ENCODE measurements at places on chromosomes 4 and X.
A peak's percentile ranks its signal among the peaks of the same experiment; 100 is the strongest.

DNA sequence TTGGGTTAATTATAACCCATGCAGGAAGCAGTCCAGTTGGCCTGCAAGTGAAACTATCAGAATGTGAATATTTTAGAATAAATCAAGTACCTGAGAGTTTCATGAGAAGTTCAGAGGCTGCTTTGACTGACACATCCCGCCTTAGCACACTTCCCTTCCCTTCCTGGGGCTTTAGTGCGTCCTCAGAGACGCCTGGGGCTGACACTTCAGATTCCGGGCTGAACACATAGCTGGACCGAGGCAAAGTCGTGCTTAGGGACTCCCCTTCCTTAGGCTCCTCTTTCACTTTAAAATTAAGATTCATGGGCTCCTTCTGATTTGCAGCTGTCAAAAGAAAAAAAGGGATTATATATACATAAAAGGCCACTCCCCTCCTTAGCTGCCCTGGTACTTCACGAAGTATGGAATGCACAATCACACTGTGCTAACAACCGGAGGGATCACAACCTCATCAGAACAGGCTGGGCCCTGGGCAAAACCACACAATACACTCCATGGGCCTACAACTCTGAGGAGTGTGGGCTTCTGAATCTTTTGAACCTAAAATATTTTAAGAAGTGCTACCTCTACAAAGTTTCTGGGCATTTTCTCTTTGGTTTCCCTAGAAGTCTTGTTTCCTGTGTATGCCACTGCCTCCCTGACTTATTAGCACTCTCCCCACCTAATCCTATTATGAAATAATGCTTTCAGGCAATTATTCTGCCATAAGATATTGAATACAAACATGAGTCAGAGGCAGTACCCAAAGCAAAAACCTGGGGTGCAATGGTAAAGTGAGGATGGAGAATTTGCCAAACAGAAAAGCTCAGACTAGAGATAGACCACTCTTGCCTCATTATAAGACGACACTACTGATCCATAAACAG is 68.2 kb downstream of the ZNF827 start:
- DNase-seq, result no peak

GRCh38 chr4:184504385-184504784 is 30.0 kb upstream of the IRF2 start:
- DNase-seq, result no peak

GRCh38 chrX:134570899-134571298 is 87.4 kb downstream of the PLAC1 start:
- no peak for DNase-seq

- DNase-seq, result no peak
These were observed 6.4 kb downstream of the MAB21L2 start for GRCh38 chr4:150588316-150588715.

- DNase-seq, result peak; percentile 55
These were observed 310.3 kb downstream of the LDB2 start for GRCh38 chr4:16588149-16588548.

GRCh38 chr4:150106886-150107285 is 28.6 kb downstream of the DCLK2 start:
- DNase-seq, result no peak

DNA sequence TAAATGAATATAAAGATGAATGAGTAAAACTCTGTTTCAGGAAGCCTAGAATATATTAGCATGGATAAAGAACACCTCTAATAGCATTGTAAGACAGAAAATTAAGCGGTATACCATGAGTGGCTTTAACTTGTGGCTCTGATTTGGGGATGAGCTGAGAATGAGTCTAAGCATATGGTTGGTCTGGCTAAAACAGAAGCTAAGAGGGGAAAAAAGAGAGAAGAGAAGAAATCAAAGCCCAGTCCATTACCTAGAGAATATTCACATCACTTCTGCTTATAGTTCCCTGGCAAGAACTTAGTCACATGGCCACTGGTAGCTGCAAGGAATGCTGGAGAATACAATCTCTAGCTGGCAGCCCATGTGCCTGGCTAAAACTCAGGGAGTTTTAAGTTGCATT is 414.5 kb downstream of the PRDM5 start:
- DNase-seq, result no peak

- DNase-seq, result no peak
These were observed 405.0 kb upstream of the MAGEB18 start for GRCh38 chrX:25733148-25733547.

DNA sequence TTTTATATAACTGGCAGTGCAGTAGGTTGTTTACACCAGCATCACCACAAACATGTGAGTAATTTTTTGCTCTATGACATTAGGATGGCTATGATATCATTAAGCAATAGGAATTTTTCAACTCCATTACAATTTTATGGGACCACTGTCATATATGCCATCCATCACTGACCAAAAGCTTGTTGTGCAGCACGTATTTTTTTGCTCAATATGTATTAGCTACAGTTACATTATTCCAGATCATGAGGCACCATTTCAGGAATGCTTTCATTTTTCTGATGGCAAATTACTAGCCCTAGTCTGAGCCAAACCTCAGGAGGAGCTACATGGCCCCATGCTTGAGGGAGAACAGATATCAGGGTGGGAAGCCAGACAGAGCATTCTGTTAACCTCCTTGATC is 56.8 kb upstream of the DCLK2 start:
- peak; percentile 43 for DNase-seq

DNA sequence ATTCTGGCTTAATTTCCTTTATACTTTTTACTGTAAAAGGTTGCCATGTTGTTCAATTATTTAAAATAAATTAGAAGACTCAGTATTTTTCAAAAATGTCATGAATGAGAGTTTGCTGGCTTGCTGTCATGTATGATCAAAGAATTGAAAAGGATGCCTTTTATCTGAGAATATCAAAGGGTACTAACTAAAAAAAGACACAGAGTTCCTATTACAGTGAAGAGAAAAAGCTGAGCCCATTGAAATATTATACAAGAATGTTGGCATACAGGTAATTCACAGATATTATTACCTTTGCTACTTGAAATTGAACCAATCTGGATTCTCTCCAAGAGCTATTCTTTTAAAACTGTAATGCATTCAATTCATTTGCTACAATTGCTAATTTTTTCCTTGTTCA is 200.0 kb downstream of the PPP3CA start:
- no peak for DNase-seq

DNA sequence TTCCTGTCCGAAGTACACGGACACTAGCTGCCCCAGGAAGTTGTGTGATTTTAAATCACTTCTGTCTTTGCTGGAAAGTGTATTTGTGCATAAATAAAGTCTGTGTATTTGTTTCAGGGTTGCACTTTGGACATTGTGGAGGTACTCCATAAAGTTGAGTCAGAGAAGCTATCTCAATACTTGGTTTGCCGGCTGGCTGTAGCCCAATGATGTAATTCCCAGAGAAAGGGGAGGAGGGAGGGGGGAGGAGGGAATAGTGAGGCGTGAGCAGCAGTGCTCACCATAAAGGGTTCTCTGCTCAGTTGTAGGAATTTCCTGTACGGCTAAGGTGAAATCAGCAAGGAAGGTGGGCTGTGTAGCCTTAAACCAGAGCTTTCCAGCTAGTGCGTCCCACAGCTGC is 7.5 kb downstream of the APEX2 start:
- DNase-seq, result peak; percentile 57

DNA sequence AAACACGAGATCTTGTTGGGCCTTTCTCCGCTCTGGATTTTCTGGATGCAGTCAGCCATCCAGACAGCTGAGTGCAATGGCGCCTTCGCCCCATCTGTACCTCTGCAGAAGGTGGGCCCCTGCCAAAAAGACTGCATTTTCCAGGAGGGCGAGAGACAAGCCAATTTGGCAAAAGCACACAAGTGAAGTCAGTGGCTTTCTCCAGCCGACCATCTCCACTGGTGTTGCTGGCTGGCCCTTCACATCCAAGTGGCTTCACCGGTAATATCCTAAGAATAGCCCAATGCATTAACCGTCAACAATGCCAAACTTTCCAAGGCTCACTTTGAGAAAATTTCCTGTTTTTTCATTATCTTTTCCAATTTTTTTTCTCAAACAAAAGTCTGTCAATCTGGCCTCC is 96.2 kb upstream of the MXRA5 start:
- DNase-seq, result no peak

- no peak for DNase-seq
These were observed 86.5 kb upstream of the RPL34 start for GRCh38 chr4:108533876-108534275.

DNA sequence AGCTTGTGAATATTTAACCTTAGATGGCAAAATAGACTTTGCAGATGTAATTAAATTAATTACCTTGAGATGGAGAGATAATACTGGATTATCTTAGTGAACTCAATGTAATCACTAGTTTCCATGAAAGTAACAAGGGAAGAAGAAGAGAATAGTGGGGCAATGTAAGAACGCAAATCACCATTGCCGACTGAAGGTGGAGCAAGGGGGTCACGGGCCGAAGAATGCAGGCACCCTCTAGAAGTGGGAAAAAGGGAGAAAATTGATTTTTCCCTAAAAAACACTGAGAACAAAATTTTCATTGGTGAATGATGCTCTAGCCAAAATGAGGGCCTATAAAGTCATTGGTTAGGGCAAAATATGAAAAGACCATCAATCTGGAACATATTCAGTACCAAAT is 375.6 kb upstream of the EPHA5 start:
- no peak for DNase-seq

GRCh38 chr4:163419074-163419473 is 54.5 kb downstream of the TKTL2 start:
- no peak for DNase-seq

DNA sequence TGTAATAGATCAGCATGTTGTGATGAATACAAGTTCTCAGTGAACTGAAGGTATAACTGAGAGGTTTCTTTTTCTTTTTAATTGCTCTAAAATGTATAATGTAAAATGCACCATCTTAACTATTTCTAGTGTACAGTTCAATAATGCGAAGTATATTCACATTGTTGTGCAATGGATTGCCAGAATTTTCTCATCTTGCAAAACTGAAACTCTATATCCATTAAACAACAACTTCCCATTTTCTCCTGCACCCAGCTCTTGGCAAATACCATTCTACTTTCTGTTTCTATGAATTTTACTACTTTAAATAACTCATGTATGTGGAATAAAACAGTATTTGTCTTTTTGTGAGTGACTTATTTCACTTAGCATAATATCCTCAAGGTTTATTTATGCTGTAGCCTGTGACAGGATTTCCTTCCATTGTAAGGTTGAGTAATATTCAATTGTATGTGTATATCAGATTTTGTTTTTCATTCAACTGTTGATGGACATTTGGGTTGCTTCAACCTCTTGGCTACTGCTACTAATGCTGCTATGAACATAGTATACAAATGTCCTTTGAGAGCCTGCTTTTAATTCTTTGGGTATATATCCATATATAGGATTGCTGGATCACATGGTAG is 53.5 kb upstream of the NPFFR2 start:
- DNase-seq, result no peak

- peak; percentile 48 for DNase-seq
These were observed 67.0 kb downstream of the SLC7A11 start for GRCh38 chr4:138174981-138175794.

DNA sequence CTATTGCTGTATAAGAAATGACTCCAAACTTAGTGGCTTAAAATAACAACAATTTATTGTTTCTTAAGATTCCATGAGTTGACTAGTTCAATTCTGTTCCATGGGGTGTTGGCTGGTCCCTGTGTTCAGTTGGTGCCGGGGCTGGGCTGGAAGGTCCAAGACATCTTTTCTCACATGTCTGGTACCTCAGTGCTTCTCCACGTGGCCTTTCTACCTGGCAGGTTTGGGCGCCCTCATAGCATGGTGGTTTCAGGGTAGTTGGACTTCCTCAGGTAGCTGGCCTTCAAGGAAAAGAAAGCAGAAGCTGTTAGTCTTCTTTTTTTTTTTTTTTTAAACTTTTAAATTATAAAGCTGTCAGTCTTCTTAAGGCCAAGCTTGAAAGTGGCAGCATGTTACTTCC is 104.6 kb upstream of the LIMCH1 start:
- no peak for DNase-seq

GRCh38 chr4:38289553-38289952 is 329.4 kb downstream of the PTTG2 start:
- no peak for DNase-seq

- DNase-seq, result peak; percentile 1
These were observed at the start of gene GABRQ for GRCh38 chrX:152637649-152638442. Gene GABRQ, plus strand, starts transcription at chrX:152637895. Its CDS starts 308 bp downstream, at chrX:152638203.

DNA sequence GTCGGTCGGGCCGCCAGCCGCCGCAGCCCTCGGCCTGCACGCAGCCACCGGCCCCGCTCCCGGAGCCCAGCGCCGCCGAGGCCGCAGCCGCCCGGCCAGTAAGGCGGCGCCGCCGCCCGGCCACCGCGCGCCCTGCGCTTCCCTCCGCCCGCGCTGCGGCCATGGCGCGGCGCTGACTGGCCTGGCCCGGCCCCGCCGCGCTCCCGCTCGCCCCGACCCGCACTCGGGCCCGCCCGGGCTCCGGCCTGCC is 213 bp downstream of the NFKB1 start:
- no peak for DNase-seq

DNA sequence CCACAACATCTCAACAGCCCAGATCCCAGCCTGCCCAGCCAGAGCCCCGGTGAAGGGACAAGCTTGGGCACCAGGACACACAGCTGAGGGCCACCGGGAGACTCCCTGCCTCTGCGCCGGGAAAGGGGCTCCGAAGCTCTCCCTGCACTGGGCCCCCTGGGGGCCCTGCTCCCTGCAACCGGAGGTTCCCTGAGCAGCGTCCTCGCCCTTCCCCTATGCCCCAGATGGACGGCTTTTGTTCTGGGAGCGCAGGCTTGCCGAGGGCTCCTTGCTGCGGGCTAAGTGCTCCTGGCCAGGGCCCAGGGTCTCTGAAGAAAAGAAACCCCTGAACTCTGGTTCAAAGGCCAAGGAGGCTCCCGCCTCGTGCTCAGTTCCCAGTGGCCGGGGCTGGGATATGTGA is 899 bp upstream of the ZFP92 start:
- no peak for DNase-seq

Measured in fibroblast of villous mesenchyme (primary cell).